ENCODE measurements at places on chromosomes 13 and 19.
A peak's percentile ranks its signal among the peaks of the same experiment; 100 is the strongest.

- DNase-seq: no peak
Observed at GRCh38 chr13:24135674-24136300, 24.7 kb upstream of the SPATA13 start.

- DNase-seq: no peak
Observed at GRCh38 chr13:85298387-85298924, 500.8 kb downstream of the SLITRK6 start.

DNA sequence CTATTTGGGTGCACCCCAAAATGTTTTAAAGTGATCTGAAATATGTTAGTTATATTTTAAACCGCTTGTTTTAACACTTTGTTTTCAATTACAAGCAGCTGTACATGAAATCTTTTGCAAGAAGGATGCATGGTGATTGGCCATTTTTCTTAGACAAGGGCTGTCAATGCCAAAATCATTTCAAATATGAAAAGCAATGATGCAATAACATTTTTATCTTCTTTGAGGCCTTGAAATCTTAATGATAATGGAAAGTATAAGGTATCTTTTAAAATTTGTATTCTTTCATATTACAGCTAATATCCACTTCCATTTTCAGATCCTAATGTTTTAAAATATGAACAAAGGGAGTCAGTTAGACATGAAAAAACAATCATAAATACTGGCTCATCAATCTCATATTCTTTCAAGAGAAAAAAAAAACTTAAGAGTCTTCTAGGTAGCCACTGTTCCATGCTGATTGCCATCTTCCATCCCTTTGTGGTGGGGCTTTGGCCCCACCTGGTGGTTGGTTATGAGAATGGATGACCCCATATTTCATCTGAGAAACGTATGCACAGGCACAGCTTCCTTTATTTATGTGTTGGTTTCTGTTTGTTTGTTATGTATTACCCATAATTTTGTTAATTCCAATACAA, 330.3 kb upstream of the MIR17HG start:
- DNase-seq: no peak

- no peak for DNase-seq
Observed at GRCh38 chr19:58492265-58492664, 16.1 kb downstream of the ZNF446 start.

DNA sequence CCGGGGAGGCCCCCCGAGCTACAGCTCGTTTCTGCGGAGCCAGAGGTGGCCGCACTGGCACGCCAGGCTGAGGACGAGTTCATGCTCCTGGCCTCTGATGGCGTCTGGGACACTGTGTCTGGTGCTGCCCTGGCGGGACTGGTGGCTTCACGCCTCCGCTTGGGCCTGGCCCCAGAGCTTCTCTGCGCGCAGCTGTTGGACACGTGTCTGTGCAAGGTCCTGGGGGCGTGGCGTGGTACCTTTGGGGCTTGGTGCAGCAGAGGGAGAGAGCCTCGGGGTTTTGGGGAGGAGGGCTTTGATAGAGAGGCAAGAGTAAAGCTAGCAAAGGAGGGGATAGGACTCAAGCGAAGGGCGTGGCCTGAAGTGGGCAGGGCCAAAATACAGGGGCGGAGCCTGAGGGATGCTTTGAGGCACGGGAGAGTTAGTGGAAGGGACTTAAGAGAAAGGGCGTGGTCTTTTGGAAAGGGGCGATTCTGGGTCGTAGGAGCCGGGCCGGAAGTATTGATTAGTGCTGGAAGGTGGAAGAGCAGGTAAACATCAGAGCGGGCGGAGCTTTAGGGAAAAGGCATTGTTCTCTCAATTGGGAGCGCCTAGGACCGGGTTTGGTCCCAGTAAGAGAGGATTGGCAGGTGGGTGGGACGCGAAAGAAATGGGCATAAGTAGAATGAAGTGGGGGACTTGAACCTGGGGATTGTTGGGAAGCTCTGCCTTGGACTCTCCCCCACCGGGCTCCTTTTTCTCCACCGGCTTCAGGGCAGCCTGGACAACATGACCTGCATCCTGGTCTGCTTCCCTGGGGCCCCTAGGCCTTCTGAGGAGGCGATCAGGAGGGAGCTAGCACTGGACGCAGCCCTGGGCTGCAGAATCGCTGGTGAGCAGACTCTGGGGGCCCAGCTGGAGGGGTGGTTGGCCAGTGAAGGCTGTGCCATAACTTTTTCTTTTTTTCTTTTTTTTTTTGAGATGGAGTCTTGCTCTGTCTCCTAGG, 1.2 kb downstream of the PPM1N start:
- peak; percentile 23 for DNase-seq

GRCh38 chr13:46675016-46675415, 121.9 kb downstream of the ESD start:
- DNase-seq: no peak

DNA sequence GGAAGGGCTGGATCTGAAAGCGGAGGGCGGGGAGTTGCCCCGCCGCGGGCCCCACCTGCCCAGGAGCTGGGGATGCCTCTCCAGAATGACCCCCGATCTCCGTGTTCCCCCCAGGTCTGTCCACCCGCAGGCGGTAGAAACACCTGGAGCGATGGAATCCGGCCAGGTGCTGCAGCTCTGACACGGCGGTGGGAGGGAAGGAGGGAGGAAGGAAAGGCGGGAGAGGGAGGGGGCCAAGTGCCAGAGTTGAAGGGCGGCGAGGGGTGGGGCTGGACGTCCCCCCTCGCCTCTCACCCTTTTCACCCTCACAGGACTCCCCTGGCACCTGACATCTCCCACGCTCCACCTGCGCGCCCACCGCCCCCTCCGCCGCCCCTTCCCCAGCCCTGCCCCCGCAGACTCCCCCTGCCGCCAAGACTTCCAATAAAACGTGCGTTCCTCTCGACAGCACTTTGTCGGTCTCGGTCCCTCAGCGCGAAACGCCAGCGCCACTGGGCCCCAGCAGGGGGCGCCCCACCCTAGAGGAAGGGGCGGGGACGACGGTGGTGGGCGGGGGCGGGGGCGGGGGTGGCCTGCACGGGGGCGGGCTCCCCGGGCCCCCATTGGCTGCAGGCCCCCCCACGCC, 337 bp upstream of the FXYD7 start:
- DNase-seq: no peak

- DNase-seq: no peak
Observed at GRCh38 chr19:16417660-16418596, 53.8 kb downstream of the EPS15L1 start.

GRCh38 chr13:57874530-57874929, 243.0 kb downstream of the PCDH17 start:
- no peak for DNase-seq

DNA sequence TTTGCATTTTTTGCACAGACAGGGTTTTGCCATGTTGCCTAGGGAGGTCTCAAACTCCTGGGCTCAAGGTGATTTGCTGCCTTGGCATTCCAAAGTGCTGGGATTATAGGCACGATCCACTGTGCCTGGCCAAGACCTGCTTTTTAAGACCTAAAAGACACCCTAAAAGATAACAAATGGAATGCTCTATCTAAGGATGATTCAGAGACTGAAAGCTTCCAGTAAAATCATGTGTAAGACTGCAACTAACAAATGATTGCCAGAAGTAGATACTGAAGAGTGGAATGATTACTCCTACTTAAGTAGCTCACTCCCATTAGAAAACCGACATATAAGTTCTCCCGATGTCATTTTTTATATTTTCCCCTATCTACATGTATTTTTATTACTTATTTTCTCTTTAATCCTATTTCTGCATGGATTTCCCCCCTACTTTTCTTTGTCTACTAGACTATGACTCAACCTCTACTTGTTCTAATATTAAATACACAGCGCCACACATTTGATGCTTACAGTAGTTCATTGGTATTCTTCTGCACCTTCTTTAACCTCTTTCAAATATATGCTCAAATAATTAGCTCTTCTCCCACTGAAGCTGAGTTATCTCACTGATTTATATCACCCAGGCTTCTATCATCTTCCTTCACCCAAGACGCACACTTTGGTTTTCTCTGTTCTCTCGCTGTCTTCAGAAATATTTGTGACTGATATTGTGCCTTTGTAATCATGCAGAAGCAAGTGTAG, 32.2 kb upstream of the KLF12 start:
- DNase-seq: no peak

DNA sequence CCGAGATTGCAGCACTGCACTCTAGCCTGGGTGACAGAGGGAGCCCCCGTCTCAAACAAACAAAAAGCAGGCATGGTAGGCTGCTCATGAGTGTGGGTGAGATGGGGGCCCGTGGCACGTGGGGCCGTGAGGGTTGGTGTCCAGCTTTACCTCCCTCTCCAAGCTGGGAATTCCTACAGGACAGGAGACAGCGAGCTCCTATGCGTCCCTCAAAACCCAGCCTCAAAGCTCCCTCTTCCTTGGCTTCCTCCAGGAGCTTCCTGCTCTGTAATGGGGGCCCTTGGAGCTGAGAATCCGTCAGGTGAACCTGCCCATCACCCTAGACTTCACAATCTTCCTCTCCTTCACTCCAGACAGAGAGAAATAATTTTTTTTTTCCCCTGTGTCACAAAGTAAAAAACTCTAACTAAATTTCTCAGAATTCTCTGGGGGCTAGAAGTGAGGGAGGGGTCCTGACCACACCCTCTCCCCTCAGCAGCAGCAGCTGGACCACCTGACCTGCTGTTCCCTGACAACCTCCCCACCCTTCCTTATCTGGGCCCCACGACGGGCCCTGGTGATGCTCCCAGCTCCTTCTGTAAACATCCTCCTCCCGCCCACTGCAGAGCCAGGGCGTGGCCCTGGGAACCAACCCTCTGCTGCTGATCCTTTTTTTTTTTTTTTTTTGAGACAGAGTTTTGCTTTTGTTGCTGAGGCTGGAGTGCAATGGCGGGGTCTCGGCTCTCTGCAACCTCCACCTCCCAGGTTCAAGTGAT, 22.1 kb upstream of the WDR18 start:
- DNase-seq: no peak

GRCh38 chr19:47313754-47314295, 4.2 kb downstream of the C5AR1 start:
- no peak for DNase-seq

DNA sequence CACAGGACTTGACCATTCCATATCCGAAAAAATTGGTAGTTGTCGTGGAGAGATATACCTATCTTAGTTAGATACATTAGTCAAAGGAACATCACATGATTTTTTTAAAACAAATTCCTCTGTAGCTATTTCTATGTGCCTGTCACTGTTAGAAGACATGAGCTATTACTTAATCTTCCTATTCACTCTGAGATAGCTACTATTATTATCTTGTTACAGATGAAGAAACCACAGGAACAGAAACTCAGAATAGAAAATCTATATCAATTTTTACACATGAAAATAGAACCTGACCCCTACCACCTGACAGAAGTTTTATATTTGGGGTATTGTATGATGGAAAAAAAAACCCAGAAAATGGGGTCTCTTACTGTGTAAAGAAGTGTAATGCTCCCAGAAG, 68.9 kb upstream of the TDRD3 start:
- DNase-seq: no peak

DNA sequence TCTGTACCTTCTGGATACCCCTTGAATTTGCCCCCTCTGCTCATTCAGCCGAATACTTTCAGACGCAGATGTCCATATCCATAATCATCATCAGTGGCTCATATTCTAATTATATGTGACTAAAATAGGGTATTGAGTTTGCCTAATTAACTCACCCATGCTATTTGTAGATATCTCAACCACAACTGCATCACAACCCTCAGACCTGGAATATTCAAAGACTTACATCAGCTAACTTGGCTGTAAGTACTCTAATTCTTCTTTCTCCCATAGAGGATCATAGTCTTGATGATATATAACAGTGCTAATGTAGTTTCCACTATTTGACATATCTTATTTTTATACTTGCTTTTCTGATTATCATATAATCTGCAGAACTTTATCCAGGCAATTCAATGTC, 35.8 kb downstream of the RXFP2 start:
- no peak for DNase-seq

DNA sequence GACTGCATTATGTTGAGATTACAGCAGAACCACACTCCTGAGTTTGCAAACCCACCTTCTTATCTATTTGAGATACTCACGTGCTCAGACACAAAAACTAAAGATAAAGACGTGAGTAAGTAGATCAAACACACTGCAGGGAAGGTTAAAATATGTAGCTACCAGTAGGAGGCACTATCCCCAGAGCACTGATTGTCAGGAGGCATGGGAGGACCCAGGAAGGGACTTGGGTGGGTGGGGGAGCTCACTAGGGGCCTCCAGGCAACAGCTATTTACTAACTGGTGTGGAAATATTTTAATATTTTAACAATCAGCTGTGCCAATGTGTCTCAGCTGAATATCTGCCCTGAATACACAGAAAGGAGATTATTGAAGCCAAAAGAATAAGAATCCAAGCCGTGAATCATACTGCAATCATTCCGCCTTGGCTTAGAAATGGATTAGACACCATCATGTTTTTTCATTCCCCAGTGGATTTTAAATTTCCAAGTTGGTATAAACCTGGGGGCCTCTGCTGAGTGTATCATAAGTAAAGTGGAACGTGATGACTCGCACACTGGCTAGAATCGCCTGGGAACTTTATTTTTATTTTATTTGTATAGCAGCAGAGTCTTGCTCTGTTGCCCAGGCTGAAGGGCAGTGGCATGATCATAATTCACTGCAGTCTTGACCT, 73.2 kb upstream of the CACNA1A start:
- DNase-seq: no peak

DNA sequence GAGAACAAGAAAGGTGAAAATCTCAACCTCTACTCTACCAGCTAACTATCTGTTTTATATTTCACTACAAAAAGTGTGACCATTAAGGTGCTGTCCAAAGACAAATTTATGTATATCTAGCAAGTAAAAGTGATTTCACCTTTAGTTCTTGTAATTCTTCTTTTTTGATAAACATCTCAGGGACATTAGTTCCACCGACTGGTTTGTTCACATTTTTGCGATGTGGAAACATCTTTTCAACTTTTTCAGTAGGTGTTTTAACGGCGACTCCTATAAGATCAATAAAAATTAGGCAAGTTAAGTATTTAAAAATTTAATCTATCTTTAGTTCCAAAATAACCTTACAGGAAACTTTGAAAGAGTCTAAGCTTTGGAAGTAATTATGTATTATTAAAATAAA, 33.3 kb downstream of the CLDN10 start:
- no peak for DNase-seq

GRCh38 chr19:41904118-41904870, 21.3 kb downstream of the ARHGEF1 start:
- peak; percentile 97 for DNase-seq

- no peak for DNase-seq
Observed at GRCh38 chr19:46380690-46381089, 32.7 kb downstream of the CCDC8 start.

DNA sequence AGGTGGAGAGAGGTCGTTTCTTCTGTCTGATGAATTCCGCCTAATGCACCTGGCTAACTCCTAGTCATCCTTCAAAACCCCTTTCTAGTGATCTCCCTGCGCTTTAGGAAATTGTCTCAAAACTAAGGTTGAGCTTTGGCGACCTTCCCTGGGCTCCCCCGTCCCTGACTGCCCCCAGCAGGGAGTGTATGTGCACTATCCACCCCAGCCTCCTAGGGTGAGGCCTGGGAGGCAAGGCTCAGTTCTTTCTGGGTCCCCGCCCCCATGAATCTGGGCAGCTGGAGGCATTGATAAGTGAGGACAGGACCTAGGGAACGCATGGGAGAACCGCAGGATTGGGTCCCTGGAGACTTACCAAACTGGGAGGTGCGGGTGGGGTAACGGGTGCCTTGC, 378 bp downstream of the TLE6 start:
- DNase-seq: no peak

- no peak for DNase-seq
Observed at GRCh38 chr13:104485571-104485970, 1419.4 kb upstream of the SLC10A2 start.

Measured in NCI-H187 treated with DMSO at 0.1 percent for 48 hours (cell line).